Activated effector memory CD4-positive, alpha-beta T cell treated with anti-CD3 and anti-CD28 coated beads, Interleukin-2, amount 50 U/mL, for 16 hours (primary cell): ENCODE measurements at places on chromosomes 1 and 21.

- no peak for DNase-seq
Observed at GRCh38 chr1:58813801-58814200, 30.0 kb upstream of the JUN start.

- DNase-seq = no peak
Observed at GRCh38 chr1:178411756-178412399, 84.9 kb downstream of the CLEC20A start.

GRCh38 chr1:5947071-5947821 lies 45.0 kb downstream of the NPHP4 start:
- peak; percentile 47 for DNase-seq

- DNase-seq = no peak
Observed at GRCh38 chr1:72007312-72007711, 275.0 kb downstream of the NEGR1 start.

- no peak for DNase-seq
Observed at GRCh38 chr21:45465105-45465504, 60.1 kb downstream of the COL18A1 start.

GRCh38 chr1:8097077-8097799 lies 71.1 kb upstream of the ERRFI1 start:
- DNase-seq = no peak

- DNase-seq = peak; percentile 77
Observed at GRCh38 chr1:31064718-31065309, 703 bp downstream of the PUM1 start.

GRCh38 chr21:16198546-16198945 lies 468.8 kb downstream of the USP25 start:
- no peak for DNase-seq

GRCh38 chr1:176996456-176997090 lies 167.9 kb downstream of the ASTN1 start:
- DNase-seq = no peak

DNA sequence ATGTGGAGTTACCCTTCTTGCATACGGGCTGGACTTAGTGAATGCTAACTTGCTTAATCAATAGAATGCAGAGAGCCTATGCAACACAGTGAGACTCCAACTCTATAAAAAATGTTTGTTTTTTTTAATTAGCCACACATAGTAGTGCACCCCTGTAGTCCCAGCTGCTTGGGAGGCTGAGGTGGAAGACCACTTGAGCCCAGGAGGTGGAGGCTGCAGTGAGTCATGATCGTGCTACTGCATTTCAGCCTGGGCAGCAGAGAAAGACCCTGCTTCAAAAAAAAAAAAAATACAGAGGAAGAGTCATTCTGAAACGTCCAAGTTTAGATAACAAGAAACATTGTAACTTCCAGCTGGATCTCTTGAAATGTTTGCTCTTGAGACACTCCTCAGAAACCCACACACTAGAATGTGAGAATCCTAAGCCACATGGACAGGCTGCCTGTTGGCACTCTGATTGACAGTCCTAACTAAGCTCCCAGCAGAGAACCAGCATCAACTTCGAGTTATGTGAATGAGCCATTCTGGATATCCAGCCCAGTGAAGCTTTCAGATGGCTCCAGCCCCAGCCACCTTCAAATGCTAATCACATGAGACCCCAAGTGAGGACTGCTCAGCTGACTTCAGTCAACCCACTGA lies 20.0 kb upstream of the CAP1 start:
- DNase-seq = no peak

GRCh38 chr1:155379631-155380090 lies 59.0 kb downstream of the RUSC1 start:
- no peak for DNase-seq
